Stimulated activated CD4-positive, alpha-beta T cell treated with anti-CD3 and anti-CD28 coated beads, Interleukin-12 subunit alpha, Interleukin-12 subunit beta, amount 100 ng/mL, for 48 hours (primary cell): ENCODE measurements at places on chromosomes 4 and X.

GRCh38 chr4:80140194-80140593, 57.1 kb upstream of the PRDM8 start:
- no peak for DNase-seq

DNA sequence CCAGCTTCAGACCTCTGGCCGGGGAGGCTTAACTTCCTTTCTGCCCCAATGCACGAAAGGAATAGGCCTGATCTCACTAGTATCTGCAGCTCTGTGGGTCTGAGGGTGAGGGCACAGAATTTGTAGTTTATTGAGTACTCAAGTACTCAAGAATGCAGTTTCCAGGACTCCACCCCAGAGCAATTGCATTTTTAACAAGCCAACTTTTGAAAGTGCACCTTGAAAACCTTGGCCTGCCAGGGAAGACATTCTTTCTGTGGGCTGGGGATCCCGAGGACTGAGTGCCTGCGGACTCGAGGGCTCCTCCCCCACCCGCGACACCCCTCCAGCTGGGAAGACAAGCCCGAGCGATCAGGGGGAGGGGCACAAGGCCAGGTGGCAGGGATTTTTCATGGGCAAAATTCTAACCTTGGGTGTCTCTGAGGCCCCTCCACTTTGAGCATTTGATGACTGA, 22.4 kb downstream of the RS1 start:
- DNase-seq = no peak

- DNase-seq = no peak
Observed at GRCh38 chr4:140609548-140610425, 41.0 kb upstream of the UCP1 start.

- no peak for DNase-seq
Observed at GRCh38 chr4:52376132-52376704, 282.9 kb downstream of the USP46 start.

DNA sequence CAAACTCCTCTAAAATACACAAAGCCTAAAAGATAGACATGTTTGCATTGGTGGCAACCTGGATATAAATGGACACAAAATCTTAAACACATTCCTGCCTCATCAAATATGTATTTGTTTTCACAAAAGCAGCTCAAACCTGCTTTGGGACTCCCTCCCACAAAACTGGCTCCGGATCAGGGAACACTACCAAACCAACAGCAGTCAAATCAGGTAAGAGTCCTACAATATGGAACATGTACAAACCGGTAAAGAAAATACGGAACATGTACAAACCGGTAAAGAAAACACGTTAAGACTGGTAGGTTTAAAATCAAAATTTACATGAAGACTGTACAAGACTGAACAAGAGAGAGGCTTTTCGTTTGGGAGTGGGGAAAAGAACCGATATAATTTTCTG, 4.3 kb downstream of the AMTN start:
- no peak for DNase-seq

DNA sequence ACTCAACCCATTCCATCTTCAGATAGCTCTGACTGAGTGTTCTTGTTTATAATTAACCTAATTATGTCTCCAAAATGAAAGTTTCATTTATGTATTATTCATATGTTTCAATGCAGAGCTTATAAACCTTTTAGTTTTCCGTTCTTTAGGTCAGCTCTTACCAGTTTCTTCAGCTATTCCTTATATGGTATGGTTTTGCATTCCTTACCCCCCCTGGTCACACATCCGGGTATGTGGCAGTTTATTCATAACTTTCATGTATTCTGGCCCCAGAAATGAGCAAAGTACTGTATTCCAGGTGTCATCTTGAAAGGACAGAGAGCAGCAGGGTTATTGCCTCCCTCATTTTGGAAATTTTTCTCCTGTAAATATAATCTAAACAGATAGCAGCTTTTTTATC, 16.8 kb upstream of the IGSF1 start:
- DNase-seq = no peak

- no peak for DNase-seq
Observed at GRCh38 chr4:165204462-165204830, 2.9 kb upstream of the KLHL2 start.

DNA sequence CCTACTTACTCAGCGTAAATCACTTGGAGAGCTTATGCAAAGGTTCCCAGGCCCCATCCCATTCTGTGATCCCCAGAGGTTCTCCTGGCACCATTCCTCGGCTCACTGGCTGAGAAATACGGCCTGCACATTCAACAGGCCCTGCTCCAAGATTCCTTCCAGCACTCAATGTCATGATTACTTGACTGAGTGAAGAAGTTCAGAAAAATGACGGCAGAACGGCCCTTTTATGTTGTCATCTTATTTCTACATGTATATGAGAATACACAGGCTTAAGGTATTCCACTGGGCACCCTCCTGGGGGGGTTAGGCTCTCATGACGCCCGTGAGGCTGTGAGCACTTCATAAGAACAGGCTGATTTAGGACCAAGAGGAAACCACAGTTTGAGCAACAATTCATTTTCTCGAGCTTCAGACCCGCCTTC, 190.6 kb downstream of the NSUN7 start:
- DNase-seq = no peak

DNA sequence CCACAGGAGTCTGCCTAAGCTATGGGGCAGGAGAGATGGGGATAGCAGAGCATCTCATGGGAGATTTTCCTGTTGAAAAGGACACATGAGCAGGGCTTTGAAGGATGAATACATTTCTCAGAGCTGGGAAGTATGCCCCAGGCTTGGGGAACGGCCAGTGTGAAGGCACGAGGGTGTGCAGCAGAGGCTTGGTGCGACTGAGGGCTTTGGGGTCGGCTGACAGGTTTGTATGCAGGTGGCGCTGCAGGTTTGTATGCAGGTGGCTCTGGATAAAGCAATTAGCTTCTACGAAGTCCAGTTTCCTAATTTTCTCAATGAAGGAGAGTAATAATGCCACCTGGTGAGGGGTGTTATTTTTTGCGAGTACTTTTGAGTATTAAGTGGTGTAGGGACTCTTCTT, 6.8 kb upstream of the KIAA0232 start:
- DNase-seq = no peak

- no peak for DNase-seq
Observed at GRCh38 chrX:71609095-71609750, 9.1 kb downstream of the CXCR3 start.

DNA sequence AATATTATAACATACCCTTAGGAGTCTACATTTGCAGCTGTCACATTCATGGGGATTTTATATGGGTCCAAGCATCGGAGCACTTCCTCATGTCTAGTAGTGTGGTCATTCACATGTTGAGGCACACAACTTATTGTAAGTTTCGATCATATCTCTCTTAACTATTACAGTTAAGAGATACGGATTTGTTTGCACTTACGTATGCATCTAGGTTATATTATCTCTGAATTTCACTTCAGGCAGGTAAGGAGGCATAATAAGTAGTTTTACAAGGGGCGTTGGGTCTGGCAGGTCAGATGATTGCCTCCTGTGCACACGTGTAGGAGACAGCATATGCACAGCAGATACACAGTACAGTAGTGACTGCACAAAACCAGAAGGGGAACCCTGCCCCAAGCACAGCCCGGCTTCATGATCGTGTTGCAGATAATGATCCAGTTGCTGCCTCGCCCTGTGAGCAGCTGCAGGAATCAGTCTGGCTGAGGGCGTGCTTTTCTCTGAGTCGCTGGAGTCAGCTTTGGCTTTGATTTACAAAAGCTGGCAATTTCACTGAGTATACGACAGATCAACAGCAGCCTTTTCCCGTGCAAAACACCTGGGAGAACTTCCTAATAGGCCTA, 302.9 kb upstream of the GATB start:
- no peak for DNase-seq

- peak; percentile 5 for DNase-seq
Observed at GRCh38 chrX:123803331-123803983, 56.4 kb upstream of the XIAP start.

GRCh38 chrX:136214551-136214950, 36.6 kb downstream of the MAP7D3 start:
- DNase-seq = no peak

- no peak for DNase-seq
Observed at GRCh38 chrX:130139474-130140201, 26.0 kb downstream of the AIFM1 start.

DNA sequence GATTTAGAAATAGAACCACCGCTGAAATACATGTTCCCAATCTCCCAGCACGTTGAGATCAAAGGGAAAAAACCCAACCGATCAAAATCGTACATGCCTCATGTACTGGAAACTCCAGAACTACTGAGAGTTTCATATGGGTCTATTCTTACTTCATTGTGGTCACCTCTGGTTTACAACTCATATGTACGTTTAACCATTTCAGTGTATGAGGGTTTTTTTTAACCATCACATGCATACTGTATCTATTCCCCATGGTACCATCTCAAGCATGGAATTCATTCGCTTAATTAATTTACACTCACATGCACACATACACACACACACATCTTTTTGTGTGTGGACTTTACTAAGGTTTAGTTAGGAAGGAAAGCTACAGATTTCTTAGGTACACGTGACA, 46.0 kb upstream of the CLNK start:
- no peak for DNase-seq

DNA sequence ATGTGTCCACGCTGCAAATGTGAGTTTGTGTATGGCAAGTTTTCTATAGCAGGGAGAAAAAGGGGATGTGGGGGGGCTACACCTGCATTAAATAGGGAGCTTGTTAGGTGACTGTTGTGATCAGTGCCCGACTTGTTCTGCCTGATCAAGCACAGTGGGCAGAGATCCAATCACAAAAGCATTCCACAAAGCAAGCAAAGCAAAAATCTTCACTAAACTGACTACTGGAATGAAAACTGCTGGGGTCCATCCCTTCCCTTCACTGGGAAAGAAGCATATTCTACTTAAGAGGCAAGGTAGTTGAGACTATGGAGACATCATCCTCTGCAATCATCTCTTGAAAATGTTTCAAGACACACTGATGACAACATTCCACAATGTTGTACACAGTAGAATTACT, 5.2 kb downstream of the IRS4 start:
- no peak for DNase-seq

- no peak for DNase-seq
Observed at GRCh38 chr4:99379571-99379970, 27.0 kb upstream of the ADH1C start.

- DNase-seq = no peak
Observed at GRCh38 chr4:141999446-142000143, 363.2 kb downstream of the IL15 start.

- DNase-seq = no peak
Observed at GRCh38 chr4:7973545-7973981, 33.9 kb upstream of the AFAP1 start.

DNA sequence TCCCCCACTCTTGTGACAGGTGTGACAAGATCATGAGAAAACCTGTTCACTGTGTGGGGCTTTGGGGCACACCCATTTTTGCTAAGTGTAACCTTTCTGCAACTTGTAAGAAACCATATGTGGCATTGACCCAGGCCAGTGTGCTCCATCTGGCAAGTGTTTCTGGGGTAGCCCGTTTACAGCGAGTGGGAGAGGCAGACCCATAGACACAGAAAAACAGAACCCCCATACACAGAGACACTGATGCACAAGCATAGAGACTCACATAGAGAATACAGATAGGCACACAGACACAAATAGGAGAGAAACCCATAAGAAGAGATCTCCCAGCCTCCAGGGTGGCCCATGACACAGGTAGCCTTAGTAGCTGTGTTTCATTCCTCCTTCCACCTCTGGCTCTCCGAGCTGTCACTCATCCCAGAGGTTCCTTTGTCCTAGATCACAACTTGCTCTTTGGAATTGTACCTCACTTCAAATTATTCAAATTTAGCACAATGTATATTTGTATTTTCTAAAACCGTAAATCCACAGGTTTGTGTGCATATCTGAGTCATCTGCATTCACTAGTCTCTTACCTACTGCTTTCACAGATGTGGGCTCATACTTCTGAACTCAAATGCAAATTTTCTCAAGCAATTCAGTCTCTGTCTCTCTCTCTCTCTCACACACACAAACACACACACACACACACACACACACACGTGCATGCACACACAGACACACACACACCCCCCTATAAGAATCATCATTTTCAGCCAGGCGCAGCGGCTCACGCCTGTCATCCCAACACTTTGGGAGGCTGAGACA, 114.4 kb downstream of the SH3KBP1 start:
- DNase-seq = no peak

- no peak for DNase-seq
Observed at GRCh38 chrX:131061306-131061705, 3.2 kb downstream of the ARHGAP36 start.

DNA sequence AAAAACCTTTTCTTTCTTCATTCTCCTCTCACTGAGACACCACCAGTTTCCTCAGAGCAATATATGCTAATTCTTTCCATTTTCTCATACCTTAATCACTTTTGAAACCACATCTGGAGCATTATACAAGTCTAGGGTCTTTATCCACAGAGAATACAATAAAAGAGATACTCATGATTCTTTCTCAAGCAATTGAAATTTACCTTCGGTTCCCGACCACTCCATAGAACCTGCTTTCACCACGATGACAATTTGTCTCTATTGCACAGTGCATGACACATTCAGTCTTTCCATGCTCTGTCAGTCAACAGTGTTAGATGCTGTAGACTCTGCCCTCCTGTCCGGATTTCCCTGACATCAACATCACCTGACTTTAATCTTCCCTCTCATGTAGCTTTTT, 409.3 kb upstream of the NWD2 start:
- no peak for DNase-seq
